ENCODE measurements at places on chromosomes 1 and 21.
A peak's percentile ranks its signal among the peaks of the same experiment; 100 is the strongest.

DNA sequence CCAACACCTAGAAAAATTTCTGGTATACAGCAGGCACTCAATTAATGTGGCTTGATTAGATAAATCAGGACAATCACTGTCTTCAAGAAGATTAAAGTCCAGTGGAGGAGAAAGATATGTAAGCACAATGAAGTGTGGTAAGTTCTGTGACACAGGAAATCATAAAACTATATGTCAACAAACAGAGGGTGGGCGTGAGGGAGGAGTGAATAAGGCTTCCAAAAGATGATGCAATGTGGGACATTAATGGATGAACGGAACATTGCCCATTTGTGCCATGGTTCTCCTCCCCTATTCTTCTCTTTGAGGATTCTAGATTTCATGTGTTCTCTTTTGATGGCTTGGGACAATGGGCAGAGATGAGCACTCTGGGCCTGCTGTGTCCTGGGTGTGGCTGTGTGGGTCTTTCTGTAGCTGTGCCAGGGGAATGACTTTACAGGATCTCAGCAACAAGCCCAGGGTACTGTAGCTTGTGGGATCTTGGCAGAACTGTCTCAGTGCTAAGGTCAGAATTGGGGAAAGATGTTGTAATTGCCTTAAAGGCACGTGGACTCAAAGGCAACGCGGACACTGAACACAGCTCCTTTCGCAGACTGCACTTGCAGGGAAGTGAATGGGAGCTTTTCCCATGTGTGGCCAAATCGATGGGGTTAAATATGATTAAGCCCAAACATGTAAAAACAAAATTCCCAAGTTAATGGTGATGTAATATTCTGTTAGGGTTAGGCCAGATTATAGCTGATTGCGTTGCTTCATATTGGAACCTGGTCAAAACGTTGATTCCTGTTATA is 366.9 kb downstream of the TGFB2 start:
- DNase-seq: no peak

DNA sequence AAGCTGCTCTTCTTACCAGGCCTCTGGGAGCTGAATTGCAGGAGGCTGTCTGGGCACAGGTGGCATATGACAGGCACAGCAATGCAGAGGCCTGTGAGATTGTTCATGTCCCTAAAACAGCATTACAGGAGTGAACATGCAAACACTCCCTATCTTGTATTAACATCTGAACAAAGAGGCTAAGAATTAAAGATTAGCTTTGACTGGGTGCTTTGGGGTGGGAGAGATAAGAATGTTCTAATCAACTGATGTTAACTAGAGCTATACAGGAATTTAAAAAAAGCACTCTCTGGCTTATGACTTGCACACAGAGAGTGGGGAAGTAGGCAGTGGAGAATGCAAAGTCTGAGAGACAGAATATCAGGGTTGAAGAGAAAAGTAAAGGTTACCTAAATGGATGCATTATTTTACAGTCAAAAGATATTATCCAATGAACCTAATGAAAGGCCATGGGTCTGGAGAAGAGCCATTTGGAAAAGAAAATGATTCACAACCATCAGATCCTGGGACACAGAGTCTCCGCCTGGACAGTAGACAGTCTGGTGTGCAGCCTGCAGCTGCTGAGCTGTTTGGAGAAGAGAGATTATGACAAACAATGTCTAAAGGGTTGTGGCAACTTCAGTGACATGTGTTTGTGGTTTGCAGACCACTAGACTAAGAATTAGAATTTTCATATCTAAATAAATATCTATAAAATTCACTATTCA is 20.2 kb downstream of the DPT start:
- DNase-seq: no peak

DNA sequence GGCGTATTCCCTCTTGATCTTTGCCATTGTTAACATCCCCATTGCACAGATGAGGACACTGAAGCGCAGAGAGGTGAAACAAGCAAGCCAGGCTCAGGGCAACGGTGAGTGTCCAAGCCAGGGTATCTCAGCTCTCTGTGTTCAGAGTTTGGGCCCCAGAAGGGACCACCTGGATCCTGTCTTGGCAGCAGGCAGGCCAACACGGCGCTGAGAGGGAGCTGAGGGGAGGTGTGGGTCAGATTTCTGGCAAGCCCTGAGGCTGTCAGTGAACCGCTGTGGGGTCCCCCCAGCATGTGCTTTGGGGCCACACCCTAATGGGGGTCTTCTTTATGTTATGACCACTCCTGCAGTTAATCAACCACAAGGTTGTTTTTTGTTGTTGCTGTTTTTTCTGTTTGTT is 23.1 kb downstream of the NEK2 start:
- DNase-seq: no peak

DNA sequence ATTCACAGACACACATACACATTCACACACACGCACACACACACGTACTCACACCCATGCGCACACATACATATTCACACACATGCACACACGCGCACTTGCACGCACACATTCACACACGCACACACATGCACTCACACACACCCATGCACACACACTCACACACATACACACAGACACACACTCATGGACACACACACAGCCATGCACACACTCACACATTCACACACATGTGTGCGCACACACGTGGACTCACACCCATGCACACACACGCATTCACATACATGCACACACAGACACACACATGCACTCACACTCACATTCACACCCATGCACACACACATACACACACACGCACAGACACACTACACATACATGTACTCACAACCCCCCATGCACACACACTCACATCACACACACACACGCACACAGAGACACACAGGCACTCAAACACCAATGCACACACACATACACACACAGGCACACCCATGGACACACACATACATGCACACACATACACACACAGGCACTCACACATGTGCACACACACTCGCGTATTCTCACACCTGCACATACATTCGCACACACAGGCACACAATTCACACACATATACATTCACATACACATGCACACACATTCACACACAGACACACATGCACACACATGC is 589.1 kb downstream of the PTPRU start:
- DNase-seq: no peak

- peak; percentile 7 for DNase-seq
Observed at GRCh38 chr1:111399792-111400610, 27.5 kb downstream of the OVGP1 start.

- DNase-seq: no peak
Observed at GRCh38 chr1:115545791-115546733, 95.7 kb upstream of the VANGL1 start.

DNA sequence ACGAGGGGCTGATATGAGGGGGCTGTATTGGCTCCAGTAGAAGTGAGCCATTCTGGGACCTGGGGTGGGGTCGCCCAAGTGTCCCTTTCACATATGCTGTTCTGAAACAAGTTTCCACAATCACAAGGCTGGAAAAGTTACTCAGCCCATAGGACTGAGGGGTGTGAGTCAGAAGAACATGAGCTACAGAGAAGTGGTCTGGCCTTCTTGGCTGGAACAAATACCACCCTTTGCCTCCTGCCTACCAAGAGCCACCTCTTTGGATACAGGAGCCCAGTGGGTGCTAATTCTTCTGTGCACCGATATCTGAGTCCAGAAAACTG is 42.4 kb downstream of the MEF2D start:
- no peak for DNase-seq

GRCh38 chr1:89312572-89312971 is 39.9 kb upstream of the GBP5 start:
- DNase-seq: no peak

DNA sequence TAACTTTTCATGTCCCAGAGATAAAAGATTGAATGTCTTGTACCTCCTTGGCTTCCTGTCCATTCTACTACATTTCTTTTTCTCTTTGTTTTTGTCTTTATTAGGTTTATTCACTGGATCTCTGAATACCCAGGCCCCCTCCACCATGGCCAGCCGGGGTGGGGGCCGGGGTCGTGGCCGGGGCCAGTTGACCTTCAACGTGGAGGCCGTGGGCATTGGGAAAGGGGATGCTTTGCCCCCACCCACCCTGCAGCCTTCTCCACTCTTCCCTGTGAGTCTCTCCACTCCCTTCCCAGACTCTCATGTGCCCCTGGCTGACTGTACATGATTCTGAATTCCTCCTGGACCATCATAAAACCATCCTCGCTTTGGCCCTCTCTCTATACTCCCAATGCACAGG is 10.2 kb downstream of the POLR3GL start:
- no peak for DNase-seq

- no peak for DNase-seq
Observed at GRCh38 chr1:166700696-166701095, 138.6 kb upstream of the POGK start.

GRCh38 chr1:239387304-239388158 is 1.2 kb downstream of the CHRM3 start:
- DNase-seq: no peak
